ENCODE measurements at places on chromosomes 4 and X.

DNA sequence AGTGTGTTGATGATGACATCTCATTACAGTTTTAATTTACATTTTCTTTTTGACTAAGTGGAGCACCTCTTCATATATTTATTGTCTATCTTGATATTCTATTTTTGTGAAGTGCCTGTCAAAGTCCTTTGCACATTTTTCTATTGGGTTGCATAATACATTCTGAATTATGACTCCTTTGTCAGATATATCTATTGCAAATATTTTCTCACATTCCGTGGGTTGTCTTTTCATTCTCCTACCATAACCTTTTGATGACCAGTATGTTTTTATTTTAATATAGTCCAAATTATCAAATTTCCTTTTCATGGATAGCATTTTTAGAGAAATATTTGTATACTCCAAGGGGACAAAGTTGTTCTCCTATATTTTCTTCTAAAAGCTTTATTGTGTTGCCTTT is 126.4 kb downstream of the PJA1 start:
- no peak for DNase-seq

- DNase-seq = no peak
These were observed 118.2 kb upstream of the KLF8 start for GRCh38 chrX:56113785-56114436.

DNA sequence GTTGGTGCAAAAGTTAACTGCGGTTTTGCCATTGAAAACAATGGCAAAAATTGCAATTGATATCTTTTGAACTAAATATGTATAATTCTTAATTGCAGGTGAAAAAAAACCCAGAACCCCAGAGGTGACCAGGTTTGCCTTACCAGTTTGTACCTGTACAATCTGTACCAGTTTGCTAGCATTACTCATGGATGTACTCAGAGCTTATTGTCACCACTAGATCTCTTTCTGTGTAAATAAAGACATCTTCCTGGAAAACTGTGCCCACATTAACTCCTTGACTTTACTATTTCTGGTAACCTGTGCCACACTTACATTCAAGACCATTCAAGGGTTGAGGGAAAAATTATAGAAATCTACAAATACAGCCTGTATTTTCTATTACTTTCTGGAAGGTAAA is 139.7 kb downstream of the ELOVL6 start:
- no peak for DNase-seq

- no peak for DNase-seq
These were observed 311.3 kb downstream of the PCDH19 start for GRCh38 chrX:100098660-100099375.

- no peak for DNase-seq
These were observed 378.3 kb downstream of the GBA3 start for GRCh38 chr4:23070848-23071570.

- peak; percentile 15 for DNase-seq
These were observed 101.0 kb downstream of the OPHN1 start for GRCh38 chrX:68332201-68332731.

- DNase-seq = no peak
These were observed 80.8 kb downstream of the LARP1B start for GRCh38 chr4:128141866-128142265.

DNA sequence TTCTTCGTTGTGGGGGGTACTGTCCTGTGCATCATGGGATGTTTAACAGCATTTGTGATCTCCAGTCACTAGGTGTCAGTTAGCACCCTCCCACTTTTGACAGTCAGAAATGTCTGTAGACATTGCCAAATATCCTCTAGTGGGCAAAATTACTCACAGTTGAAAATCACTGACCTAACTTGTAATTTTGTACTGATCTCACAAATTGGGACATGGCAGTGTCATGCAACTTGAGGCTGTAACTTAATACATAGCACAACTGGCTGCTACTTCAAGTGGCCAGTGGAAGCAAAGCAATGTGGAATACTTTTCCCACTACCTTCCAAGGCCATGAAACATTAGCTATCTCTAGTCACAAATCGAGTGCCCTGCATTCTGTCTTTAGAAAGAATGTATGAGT is 23.2 kb upstream of the TSPAN7 start:
- no peak for DNase-seq

GRCh38 chr4:8821151-8821950 is 50.3 kb downstream of the HMX1 start:
- no peak for DNase-seq

DNA sequence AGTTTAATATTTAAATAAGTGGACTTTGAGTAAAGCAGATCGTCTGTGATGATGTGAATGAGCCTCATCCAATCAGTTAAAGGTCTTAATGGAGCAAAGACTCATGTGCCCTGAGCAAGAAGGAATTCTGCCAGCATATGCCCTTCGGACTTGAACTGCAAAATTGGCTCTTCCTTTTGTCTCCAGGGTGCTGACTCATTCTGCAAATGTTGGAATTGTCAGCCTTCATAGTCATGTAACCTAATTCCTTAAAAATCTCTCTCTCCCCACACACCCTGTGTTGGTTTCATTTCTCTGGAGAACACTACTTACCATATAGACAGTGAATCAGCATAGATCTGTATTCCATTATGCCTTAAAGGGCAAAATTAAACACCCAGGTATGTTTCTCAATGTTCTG is 609.8 kb upstream of the GALNTL6 start:
- DNase-seq = no peak

- no peak for DNase-seq
These were observed 219.8 kb downstream of the OR13H1 start for GRCh38 chrX:131763674-131764073.

GRCh38 chr4:57194068-57194611 is 84.0 kb upstream of the IGFBP7 start:
- DNase-seq = no peak

GRCh38 chr4:162011089-162011488 is 152.7 kb downstream of the FSTL5 start:
- no peak for DNase-seq

DNA sequence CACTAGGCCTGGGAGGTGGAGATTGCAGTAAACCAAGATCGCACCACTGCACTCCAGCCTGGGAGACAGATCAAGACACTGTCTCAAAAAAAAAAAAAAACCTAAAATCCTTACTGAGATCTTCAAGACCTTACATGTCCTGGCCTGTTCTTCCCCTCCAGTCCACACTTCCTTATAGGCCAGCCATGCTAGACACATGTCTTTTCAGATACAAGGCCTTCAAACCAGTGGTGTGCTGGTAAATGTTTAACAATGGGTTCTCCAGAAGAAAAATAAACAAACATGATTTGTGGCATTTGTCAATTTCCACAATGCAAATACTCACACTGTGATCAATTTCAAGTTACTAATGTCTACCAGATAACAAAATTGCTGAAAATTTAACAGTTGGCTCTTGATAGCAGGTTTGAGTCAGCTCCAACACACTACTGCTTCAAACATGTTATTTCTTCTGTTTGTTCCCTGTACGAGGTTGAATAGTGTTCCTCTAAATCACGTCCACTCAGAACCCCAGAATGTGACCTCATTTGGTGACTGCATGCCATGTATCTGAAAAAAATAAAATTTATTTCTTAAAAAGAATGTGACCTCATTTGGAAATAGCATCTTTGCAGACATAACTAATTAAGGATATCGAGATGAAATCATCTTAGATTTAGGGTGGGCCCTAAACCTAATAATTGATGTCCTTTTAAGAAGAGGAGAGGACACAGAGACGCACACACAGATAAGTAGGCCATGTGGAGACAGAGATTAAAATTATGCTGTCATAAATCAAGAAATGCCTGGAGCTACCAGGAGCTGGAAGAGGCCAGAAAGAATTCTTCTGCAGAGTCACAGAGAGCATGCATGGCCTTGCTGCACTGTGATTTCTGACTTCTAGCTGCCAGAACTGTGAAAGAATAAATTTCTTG is 144.4 kb downstream of the ZNF674 start:
- DNase-seq = no peak

DNA sequence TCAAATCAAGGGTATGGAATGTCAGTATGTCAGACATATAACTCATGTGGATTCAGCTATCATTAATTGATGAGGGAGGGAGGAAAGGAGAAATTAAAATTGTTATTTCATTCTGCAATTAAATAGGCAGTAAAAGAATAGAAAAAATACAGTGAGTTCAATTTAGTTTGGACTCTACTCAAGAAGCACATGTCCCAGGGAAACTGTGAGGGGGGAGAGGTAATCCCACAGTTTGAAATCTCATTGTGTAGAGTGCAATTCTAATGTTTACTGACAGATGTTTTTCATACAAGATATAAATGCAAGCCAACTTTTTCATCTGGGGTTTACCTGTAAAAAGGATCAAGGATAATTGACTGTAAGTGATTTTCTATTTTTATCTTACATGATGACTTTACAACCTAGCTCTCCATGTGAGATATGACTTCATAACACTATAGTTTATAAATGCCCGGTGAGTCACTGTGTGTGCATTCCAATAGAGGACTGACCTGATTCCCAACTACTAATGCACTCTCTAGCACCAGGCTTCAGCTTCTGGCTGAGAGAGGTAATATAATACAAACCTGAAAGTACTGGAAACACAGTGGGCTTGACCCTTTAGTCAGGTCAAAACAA is 35.2 kb upstream of the SCD5 start:
- no peak for DNase-seq

DNA sequence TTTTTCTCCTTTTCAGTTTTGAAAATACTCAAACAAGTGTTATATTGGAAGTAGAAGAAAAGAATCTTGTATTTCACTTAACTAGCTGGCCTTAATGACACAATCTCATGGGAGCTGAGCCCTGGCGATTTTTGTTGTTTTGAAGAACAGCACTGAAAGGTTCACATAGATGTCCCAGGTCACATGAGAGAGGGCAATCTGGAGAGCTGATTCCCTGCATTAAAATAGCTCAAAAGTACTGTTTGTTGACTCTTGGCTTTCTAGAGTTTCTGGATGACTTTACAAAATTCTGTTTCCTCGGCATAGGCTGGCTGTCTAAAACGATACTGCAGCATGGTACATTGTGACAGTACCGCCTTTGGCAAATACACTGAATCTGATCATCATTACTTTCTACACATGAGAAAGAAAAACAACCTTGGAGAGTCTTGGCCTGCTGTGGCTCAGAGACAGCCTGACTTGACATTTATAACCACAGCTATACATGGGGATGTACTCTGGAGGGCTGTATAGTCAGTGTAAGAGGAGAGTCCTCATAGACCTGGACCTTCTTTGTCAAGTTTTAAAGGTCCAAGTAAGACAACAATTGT is 119.8 kb upstream of the PDLIM3 start:
- no peak for DNase-seq

GRCh38 chrX:150234126-150234525 is 129.0 kb upstream of the MAMLD1 start:
- DNase-seq = no peak

DNA sequence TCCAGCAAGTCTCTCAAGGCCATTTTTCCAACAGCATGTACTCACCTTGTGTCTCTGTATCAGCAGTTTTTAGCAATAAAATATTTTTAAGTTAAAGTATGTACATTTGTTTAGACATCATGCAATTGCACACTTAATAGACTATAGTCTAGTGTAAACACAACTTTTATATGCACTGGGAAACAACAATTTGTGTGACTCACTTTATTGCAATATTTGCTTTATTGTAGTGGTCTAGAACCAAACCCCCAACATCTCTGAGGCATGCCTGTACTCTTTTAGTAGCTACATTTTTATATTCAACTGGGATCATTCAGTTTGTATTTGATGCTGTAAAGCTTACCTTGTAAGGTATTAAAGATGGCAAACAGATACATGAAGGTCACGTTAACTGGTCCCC is 14.7 kb upstream of the PHKA2 start:
- DNase-seq = no peak

DNA sequence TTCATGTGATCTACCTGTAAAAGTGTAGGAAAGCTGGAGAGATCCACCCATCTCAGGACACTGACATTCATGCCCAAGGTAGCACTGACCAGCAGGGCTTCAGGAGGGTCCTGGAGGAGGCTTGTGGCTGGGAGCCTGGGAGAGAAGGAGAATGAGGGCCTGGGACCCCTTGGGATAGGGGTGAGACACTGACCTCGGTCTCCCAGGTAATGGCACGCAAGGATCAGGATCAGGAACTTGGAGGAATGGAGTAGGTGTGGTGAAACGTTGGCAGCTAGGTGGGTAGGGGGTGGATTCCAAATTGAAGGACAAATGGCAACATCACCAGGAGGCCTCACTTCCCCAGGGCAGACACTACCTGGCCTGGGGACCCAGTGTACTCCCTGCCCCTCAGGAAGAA is 12.4 kb upstream of the RGS12 start:
- DNase-seq = no peak

DNA sequence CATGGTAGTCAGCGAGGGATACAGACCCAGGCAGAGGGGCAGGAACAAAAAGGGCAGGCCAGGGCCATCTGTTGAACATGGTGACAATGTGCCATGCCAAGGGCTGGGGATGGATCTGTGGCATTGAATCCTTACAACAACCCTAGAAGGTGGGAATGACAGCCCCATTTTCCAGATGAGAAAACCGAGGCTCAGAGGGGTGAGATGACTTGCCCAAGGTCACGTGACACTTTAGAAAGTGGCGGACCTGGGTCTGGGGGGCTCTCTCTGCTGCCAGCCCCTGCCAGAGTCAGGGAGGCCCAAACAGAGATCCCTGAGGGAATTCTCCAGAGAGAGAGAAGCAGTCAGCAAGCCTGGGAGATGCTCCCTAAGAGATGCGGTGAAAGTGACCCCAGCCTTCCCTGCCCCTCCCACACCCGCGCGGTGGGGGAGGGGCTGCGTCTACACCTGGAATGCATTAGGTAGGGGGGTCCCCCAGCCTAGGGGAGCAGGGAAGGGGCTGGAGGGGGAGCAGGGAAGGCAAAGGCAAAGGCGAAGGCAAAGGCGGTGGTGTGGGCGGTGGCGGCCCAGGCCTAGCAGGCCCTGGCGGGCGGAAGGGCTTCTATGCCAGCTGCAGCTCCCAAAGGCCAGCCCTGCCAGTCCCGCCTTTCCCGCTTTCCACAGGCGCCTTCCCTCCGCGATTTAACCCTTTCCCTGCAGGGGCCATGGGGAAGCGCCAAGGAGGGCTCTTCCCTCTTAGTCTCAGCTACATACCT is 13.0 kb downstream of the FGD1 start:
- DNase-seq = no peak

DNA sequence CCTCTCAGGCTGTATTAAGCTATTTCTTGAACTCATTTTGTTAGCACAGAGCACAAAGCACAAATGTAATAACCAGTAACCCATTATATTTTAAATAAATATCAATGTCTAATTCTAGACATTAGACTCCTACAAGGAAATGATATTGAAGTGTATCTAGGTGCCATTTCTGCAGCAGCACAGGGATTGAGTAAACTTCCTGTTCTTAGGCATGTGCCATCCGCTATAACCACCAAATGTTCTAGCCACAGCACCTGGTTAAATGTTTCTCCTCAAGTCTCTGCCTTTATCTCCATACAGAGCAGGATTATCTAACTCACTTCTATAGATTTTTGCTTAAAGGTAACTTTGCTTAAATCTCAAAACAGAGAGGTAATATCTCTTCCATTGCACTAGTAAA is 51.4 kb downstream of the SGMS2 start:
- no peak for DNase-seq

- DNase-seq = no peak
These were observed 47.6 kb downstream of the SPIN3 start for GRCh38 chrX:56947699-56948098.

DNA sequence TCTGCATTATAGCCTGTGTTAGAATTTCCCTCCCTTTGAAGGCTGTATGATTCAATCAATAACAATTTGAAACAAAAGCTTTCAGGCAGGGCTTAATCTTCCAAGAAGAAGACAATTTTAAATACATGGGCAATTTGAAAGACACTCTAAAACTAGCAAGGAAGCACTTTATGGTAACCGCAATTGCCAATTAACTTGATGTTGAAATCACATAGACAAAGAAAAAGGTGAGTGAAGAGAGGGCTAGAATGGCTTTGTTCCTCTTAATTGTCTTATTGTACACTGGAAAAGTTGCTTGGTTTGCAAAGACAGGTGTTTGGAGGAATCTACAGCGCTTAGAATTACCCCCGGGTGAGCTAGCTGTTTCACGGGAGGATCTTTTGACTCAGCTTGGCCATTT is 74.4 kb upstream of the PRKX start:
- no peak for DNase-seq
